ENCODE measurements at places on chromosomes 12 and 14.

DNA sequence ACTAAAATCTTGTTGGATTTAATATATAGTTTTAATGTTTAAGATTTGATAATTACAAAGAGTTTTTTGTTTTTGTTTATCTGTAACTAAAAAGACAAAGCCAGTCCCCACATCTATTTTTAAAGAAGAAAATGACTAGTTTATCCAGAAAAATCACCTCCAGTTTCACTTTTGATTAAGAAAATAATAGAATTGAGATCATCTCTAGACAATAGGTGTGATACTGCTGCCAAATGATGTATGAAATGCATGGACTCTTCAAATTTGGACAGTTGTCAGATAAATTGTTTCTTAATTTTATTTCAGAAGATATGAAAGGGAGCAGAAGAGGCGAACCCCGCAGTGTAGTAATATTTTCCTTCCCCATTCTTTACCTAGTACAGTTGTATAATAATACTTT, 20.0 kb downstream of the PCNX4 start:
- no peak for DNase-seq

GRCh38 chr12:77761286-77761685, 69.4 kb upstream of the NAV3 start:
- DNase-seq = no peak

DNA sequence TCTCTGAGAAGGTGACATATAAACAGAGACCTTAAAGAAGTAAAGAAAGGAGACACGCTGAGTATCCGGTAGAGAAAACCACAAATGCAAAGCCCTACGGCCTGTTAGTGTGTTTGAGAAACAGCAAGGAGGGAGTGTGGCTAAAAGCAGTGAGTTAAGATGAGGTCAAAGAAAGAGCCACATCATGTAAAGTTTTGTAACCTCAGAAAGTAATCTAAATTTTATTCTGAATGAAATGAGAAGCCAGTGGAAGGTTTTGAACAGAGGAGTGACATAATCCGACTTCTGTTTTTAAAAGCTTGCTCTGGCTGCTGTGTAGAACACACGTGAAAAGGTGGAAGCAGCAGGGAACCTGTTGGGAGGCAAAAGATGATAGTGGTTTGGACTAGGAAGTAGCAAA, 32.6 kb downstream of the PPP2R5E start:
- no peak for DNase-seq

DNA sequence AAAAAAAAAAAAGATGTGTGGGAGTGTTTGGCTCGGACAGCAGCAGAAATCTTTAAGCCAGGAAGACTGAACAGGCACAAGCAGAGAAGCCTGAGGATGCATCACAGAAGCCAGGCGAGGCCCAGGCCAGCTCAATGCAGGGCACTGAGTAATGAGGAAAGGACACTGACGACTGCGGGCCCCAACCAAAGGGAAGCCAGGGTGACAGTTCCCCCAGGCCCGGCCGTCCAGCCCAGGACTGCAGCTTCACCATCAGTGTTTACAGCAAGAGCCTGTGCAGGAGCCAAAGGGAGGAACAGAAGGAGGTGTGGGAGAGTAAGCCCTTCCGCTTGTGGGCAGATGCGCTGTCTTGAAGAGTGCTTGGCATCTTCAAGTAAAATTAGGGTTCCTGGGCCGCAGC, 205.3 kb upstream of the SFSWAP start:
- no peak for DNase-seq

DNA sequence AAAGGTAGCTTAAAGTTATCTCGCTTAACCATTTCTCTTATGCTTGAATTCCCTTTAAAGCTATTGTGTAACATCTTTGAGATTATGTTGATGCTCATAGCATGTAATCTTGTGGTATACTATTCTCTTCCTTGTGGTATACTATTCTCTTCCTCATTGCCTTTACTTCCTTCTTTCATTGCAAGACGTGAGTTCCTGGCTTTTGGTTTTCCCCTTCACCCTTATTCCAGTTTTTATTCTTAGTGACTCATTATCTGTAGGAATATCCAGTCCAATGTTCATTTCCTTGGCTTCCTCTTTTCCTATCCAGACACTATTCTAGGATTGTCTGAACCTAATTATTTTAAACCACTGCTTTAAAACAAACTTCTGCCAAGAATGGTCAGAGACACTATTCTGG, 564.0 kb downstream of the CCER1 start:
- DNase-seq = no peak

- DNase-seq = no peak
Observed at GRCh38 chr14:99612071-99612737, 8.2 kb upstream of the CCDC85C start.
